ENCODE measurements at places on chromosomes 2 and 18.

GRCh38 chr18:37270038-37270665 lies 295.4 kb downstream of the CELF4 start:
- DNase-seq = no peak

- DNase-seq = no peak
These were observed 12.7 kb downstream of the INPP1 start for GRCh38 chr2:190355968-190356644.

GRCh38 chr18:51438797-51439350 lies 241.4 kb upstream of the MEX3C start:
- DNase-seq = no peak

- DNase-seq = no peak
These were observed 33.6 kb upstream of the VWC2L start for GRCh38 chr2:214377286-214377624.

GRCh38 chr2:134276381-134277172 lies 22.7 kb downstream of the MGAT5 start:
- DNase-seq = no peak

- no peak for DNase-seq
These were observed 45.0 kb downstream of the FAP start for GRCh38 chr2:162198239-162198638.

GRCh38 chr18:12377556-12378197 lies 650 bp upstream of the AFG3L2 start:
- no peak for DNase-seq

- DNase-seq = no peak
These were observed 4.8 kb upstream of the UGGT1 start for GRCh38 chr2:128086244-128086643.

DNA sequence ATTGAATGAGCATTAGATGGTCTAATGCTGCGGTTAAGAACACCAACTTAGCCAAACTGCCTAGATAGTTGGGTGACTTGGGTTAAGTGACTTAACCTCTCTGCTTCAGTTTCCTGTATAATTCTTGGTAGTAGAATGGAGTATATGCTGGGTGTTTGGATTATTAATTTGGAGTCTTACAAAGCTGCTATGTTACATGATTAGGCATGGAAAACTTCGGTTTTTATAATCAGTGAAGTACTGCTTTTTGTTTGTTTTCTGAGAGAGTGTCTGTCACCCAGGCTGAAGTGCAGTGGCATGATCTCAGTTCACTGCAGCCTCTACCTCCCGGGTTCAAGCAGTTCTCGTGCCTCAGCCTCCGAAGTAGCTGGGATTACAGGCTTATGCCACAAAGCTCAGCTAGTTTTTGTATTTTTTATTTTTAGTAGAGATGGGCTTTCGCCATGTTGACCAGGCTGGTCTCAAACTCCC lies 4.5 kb downstream of the RPL37A start:
- no peak for DNase-seq

DNA sequence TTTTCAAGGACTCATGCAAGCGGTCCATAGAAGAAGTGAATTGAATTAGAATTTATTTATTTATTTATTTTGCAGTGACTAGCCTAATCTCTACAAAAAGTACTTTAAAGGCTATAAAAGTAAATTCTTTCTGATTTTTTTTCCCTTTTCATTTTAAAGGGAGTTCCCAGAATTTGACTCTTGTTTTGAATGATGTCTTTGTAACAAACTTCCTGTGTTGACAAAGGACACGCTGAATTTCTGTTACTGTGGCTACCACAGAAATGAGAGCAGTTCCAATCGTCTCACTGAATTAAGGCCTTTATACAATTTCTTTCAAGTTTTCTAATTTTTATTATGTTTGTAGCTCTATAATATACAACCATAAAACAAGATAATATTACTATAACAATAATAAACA lies 46.3 kb upstream of the LPIN2 start:
- DNase-seq = no peak

- DNase-seq = no peak
These were observed 454.7 kb downstream of the LRP1B start for GRCh38 chr2:141676139-141676538.
